ENCODE measurements at places on chromosomes 3 and 15. TPM values are rescaled to one million over a fixed set of nuclear protein-coding genes. Genes with fewer than 3 reads are reported as not detected.

DNA sequence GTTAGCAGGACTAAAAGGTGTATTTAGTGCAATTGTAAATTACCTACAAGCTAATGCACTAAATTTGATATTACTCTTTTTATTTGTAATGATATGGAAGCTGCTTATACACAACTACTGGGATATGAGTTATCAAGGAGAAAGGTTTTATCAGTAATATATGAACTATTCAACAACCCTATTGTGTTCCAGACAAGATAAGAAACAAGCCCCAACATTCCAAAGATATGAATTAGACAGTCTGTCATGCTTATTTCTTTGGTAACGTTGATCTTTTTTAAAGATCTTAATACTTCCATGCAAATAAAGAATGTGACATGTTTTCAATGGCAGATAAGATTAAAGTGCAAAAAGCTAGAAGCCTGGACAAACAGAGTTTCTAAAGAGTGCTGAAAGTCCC is 314.0 kb upstream of the THBS1 start:
- no peak for DNase-seq

DNA sequence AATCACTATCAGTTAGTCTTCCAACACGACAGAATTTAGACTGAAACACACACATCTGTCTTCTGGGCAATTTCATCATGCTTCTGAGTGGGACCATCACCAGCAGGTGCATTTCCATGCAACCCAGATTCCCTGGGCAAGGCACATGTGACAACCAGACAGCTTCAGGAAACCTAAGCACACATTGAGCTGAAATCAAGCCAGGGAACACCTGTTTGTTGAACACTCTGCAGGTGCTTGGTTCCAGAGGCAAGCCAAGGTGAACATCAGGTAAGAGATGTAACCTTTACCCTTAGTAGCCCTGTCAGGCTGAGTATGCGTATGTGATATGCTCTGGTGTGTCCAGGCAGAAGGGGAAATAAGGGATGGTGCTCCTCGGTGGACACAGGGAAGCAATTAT is 3.3 kb upstream of the PSMD2 start:
- DNase-seq = peak; percentile 3

DNA sequence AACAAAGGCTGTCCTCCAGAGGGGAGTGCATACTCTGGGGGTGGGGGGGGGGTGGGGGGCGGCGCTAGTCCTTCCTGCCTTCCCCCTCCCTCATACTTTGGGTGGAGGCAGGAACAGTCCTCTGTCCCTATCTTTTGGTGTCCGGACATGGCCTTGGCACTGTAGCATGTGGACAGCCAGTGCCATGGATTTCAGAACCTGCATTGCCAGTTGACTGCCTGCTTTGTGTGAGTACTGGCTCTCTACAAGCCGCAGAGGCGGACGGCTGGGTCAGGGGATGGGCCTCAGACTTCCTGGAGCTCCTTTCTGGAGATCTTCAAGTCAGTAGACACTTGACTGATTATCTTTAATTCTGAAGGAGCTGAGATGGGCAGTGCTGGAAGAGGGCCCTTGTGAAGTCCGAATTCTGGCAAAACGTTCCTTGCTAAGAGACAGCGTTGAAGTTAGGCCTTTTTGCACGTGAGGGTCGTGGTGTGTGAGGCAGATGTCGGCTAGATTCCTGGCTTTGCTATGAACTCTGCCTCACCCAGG is 2.5 kb downstream of the CLDN11 start:
- DNase-seq = no peak

DNA sequence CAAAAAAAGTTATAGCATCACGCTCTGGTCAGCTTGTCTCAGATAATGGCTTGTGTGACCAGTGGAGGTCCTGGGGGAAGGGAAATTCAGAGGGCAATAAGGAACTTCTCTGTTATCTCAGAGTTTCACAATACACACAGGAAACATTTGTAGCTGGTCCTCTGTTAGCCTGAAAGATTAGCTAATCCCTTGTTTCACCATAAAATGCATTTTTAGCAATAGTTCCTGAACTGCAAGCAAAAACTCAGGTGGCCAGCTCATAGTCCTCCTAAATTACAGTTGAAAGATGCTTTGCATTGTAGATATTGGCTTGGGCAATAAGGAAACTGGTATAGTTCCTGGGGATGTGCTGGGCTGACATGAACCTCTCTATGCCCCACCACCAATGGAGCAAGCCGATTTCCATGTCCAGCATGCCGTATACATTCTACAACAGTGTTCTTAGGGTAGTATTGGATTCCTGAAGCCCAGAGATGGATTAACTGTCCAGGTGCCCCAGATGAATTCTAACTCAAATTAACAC is 141.5 kb upstream of the TBL1XR1 start:
- DNase-seq = no peak

GRCh38 chr3:52162250-52162872 is 8.1 kb upstream of the POC1A start:
- no peak for DNase-seq

- peak; percentile 84 for DNase-seq
Observed at GRCh38 chr3:28916713-28917499, 364.0 kb upstream of the RBMS3 start.

DNA sequence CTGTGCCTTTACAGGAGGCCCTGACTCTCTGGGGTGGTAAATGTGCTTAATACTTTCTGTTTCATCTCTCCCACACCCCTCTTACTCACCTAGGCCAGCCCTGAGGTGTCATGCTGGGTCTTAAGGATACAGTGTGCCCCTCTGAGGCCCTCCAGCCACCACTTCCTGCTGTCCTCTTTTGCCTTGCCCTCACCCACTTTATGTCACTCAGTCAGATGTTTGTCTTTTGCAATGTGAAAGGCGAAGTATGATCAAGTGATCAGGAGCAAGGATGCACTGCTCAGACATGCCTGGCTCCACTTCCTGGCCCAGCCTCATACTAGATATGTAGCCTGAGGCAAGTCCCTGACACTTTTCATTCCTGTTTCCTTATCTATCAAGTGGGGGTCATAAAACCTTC is 339.0 kb upstream of the NR2E3 start:
- DNase-seq = no peak

The DOCK3 gene
- total RNA-seq = 0.60 TPM

The FRG2C gene
- total RNA-seq = not detected

The CCDC33 gene
- not detected for total RNA-seq

The MFSD1 gene
- total RNA-seq = 80.3 TPM

The MEIS2 gene
- total RNA-seq = 54.0 TPM

The UBR1 gene
- 36.5 TPM for total RNA-seq
